Daoy (cell line): ENCODE measurements at places on chromosomes 12 and 14.

DNA sequence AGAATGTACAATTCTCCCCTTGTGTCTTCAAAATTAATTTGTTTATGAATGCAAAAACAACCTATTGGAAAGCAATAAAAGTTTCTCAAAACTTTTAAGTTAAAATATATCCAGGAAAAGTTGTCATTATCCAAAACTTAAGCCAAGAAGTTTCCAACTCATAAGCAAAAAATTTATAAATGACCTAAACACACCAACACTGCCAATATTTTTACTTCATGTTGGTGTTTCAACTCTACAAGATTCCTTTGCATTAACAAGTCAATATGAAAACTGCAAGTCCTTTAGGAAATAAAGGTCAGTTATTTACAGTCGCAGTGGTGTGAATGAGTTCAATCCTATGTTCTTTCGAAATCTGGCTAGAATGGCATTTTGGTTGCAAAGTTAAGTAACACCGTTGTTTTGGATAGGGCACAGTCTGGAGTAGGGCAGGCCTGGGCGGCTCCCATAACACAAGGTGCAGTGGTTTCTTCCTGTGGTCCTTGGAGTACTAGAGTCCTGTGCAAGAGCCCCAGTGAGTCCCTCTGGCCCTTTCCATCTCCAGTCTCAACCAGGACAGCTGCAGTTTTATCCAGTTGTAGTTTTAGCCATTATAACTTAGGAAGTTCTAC is 151.4 kb downstream of the MED13L start:
- DNase-seq: no peak

- DNase-seq: no peak
Measured at GRCh38 chr12:47312808-47313426, 233.2 kb upstream of the AMIGO2 start.

- no peak for DNase-seq
Measured at GRCh38 chr12:9098115-9098452, 17.6 kb downstream of the A2M start.

- DNase-seq: no peak
Measured at GRCh38 chr14:45308745-45309397, 55.9 kb upstream of the MIS18BP1 start.

- DNase-seq: no peak
Measured at GRCh38 chr14:100072783-100073346, 7.6 kb downstream of the EVL start.
